Urothelium cell line (cell line): ENCODE measurements at places on chromosomes 16 and 17.
A peak's percentile ranks its signal among the peaks of the same experiment; 100 is the strongest.

DNA sequence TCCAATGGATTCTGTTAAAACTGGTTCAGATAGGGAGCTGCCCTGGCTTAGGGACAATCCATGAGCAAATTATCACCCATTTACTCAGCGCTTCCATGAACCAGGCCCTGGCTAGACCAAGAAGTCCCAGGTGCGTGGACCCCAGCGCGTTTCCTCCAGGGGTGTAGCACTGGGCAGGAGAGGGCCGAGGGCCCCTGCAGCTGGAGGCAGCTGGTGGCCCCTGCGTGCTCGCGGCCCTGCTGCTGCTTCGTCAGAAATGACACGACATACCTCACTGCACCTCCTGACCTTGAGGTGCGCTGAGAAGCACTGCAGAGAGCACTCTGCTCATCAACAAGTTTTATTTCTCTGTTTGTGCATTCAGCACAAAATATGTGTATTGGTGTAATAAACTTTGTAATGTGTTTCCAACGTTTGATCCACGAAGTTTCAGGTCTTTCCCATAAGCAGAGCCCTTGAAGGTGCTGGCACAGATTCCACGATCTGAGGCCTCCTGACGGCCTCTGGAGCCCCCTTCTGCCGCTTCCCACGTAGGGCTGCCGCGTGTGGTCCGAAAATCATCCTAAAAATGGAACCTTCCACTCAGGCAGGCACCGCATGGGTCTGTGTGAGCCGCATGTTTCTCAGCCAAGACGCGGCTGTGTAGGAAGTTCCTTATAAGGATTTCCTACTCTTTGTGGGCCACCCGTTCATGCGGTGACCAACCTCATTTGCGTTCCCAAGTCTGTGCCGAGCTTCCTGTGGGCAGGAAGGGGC lies 50.8 kb upstream of the ZCCHC14 start:
- no peak for DNase-seq

GRCh38 chr17:61126473-61127249 lies 273.0 kb upstream of the TBX2 start:
- no peak for DNase-seq

GRCh38 chr16:667113-667779 lies 686 bp upstream of the RHOT2 start:
- DNase-seq: no peak

- no peak for DNase-seq
Measured at GRCh38 chr16:23539984-23540816, 16.9 kb downstream of the EARS2 start.

- no peak for DNase-seq
Measured at GRCh38 chr16:89349947-89350633, 132.6 kb downstream of the ZNF778 start.

- DNase-seq: no peak
Measured at GRCh38 chr17:79803997-79804855, 7.3 kb upstream of the CBX8 start.

DNA sequence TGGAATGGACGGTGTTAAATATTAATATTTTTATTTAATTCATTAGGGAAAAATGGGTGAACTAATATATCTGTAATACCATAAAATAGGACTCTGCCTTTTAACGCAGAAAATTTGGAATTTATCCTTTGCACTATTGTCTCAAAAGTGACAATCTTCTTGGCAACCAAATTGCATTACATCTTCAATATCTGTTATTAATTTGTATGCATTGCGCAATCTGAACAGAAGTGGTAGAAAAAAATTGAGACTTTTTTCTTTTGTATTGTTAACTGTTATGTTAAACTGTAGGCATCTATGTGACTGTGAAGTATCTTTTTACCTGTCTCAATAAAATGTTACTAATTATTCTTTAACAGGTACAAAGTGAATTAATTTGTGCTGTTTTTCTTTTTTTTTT lies 55.6 kb downstream of the PPM1E start:
- DNase-seq: no peak

DNA sequence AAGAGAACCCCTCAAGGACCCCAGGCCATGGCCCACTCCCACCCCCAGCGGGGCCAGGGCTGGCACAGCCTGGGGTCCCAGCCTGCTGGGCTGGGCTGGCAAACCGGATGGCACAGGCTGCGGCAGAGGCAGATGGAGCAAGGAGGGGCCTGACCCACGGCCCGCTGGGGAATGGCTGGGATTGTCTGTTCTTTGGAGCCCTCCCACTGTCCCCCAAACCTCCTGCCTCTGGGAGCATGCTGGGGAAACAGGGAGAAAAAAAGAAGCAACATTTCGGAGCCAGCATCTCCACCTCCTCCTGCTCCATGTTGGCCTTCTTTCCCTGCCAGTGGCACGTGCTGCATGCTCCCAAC lies 37.1 kb upstream of the LHX1 start:
- no peak for DNase-seq

- no peak for DNase-seq
Measured at GRCh38 chr17:21301593-21302550, 17.4 kb downstream of the MAP2K3 start.

DNA sequence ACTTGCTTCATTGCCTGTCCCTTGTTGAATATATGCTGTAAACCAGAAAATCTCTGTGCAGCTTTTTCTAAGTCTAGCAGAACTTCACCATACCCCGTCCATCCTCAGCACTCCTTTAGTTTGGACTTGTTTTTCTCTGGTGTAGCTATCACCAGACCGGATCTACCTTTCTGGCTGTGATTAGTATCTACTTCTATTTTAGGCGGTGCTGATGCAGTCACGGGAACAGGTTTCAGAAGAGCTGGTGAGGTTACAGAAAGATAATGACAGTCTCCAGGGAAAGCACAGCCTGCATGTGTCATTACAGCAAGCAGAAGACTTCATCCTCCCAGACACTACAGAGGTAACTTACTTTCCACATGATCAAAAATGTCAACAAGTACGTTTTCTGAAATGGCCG lies 46.4 kb downstream of the NUP88 start:
- no peak for DNase-seq

DNA sequence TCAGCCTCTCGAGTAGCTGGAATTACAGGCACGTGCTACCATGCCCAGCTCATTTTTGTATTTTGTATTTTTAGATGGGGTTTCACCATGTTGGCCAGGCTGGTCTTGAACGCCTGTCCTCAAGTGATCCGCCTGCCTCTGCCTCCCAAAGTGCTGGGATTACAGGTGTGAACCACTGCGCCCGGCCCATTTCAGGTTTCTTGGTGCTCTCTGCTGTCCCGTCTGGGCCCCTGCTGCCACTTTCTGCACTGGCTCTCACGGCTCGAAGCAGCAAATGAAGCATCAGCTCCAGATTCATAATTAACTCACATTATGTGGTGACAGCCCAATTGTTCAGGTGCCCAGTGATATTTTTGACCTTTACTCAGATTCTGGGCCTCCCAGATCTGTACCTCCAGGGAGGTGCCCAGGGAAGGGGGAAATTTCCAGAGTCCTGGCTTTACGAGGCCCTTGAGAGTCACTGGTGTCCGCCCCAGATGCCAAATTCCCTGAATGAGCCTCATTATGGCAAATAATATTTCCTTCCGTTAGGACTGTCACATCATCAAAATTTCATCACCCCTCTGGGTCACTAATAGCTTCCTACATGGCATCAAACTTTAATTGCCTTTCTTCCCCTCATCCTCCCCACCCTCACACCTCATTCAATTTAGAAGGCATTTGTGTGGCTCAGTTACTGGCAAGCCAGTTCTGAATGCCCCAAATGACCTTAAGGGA lies 9.0 kb downstream of the SDK2 start:
- no peak for DNase-seq

DNA sequence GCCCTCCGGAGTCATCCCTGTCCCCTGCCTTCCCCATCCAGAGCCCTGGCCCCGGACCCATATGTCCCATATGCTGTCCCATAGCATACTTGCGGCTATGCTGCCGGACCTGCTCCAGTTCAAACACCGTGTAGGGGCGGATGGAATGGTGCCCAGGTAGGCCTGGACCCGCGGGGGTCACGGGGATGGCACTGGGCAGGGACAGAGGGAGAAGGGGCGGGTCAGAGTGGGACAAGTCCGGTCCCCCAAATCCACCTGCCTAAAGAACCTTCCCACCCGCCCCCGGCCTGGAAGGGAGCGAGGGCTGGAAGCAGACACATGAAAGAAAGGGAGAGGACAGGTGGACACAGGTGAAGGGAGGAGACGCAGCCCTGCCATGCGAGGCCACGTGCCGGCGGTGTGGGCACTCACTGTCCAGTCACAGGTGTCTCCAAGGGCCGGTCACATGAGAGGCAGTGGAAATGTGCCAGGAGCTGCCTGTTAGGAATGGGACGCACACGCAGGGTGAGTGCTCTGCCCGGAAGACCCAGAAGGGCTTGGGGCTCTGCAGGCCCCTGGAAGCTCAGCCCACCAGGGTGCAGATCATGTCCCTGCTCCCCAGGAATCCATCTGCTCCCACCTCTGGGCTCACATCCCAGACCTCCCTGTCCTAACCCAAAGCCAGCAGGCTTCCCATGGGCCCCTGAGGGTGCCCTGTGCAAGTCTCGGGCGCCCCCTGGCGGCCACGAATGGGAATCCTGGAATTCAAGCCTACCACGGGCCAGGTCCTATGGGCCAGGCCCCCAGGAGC lies 14.0 kb downstream of the UBALD2 start:
- peak; percentile 92 for DNase-seq

GRCh38 chr16:89442990-89443726 lies 47.2 kb downstream of the ANKRD11 start:
- DNase-seq: peak; percentile 21

- no peak for DNase-seq
Measured at GRCh38 chr17:79888811-79889634, 49.8 kb upstream of the CBX4 start.

- DNase-seq: peak; percentile 84
Measured at GRCh38 chr17:31499771-31500554, 108.5 kb downstream of the RAB11FIP4 start.

DNA sequence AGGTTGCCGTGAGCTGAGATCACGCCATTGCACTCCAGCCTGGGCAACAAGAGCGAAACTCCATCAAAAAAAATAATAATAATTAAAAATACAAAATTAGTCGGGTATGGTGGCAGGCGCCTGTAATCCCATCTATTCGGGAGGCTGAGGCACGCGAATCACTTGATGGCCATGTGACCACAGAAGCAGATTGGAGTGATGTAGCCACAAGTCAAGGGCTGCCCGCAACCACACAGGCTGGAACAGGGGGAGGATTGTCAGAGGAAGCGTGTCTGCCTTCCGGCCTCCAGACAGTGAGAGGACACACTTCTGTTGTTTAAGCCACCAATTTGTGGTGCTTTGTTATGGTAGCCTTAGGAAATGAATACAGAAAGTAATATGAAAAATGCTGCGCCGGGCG lies 11.8 kb upstream of the NAGS start:
- no peak for DNase-seq

- peak; percentile 88 for DNase-seq
Measured at GRCh38 chr16:58638148-58639036, 8.8 kb upstream of the CNOT1 start.

DNA sequence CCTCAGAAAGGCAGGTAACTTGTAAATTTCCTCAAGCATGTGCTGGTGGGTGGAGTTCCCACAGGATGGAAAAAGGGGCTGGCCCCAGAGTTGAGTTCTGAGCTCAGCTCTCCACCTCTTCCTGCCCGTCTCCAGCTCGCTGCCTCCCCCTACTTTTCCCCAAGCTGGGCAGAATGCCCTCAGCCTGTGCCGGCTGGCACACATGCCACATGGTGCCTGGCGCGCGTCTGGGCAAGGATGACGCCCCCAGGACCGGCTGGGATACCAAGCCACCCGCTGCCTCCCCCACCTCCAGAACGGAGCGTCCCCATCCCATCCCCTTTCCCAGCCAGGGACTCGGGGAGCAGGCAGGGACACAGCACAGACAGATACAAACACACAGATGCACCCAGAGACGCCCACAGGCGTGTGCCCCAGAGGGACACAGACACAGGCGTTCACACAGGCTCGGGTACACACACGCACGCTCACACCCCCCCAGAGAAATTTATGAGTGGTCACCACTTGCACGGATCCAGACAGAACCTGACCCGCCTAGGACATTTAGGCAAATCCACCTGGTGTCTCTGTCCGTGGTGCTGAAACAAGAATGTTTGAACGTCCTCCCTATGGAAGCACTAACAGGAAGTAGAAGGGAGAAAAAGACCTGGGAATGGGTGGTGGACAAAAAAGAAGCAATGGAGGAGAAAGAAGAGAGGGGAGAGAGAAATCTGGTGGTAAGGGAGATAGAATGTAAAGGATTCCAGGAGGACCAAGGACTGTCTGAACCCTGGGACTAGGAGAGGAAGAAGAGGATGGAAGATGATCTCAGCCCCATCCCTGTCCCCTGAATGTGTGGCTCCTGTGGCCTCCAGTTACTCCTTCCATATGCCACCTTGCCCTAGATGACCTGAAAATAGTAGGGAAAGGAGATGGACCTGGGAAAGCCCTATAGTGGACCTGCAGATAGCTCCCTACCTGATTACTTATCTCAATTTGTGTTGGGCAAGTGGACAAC lies 15.5 kb downstream of the NEUROD2 start:
- DNase-seq: peak; percentile 56

DNA sequence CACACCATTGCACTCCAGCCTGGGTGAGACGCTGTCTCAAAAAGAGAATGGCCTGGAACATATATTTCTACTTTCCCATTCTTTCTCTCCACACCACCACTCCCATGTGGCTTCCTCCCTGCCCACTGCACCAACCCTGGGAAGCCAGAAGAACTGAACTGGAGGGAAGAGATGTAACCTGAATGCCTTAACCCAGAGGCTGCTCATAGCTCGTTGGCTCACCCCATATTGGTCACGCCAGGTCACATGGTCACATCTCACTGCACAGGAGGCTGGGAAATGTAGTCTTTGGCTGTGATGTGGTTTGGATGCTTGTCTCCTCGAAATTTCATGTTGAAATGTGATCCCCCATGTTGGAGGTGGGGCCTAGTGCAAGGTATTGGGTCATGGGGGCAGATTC lies 5.9 kb upstream of the DNAH17 start:
- DNase-seq: no peak

DNA sequence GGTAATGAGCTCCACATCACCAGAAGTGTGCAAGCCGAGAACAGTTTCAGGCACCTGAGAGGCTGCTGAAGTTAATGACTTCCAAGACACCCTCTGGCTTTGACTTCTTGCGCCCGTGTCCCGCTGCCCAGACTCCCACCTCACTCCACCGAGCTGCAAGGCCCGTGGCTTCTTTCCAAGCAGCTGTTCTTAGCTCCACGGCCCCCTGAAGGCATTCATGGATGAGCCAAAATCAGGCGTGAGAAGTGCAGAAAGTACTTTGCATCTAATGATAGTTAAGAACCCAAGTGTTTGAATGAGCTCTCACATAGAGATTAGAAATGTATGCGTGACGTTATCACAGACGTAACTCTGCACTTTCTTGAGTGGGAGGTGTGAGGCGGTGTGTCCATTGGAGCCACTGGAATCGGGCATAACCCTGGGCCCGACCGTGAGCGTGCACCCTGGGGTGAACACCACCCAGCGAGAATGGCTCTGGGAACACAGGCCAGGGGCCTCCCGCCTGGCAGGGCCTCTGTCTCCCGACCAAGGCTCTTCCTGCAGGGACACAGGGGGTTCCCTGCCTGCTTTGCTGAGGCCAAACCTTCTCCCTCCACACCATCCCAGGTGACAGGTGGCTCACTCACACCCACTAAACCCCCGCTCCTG lies 11.0 kb downstream of the NPTX1 start:
- DNase-seq: no peak

GRCh38 chr16:65116818-65117430 lies 4.9 kb downstream of the CDH11 start:
- DNase-seq: no peak
